Activated CD4-positive, alpha-beta T cell treated with anti-CD3 and anti-CD28 coated beads for 24 hours (primary cell): ENCODE measurements at places on chromosomes 1 and 21.

DNA sequence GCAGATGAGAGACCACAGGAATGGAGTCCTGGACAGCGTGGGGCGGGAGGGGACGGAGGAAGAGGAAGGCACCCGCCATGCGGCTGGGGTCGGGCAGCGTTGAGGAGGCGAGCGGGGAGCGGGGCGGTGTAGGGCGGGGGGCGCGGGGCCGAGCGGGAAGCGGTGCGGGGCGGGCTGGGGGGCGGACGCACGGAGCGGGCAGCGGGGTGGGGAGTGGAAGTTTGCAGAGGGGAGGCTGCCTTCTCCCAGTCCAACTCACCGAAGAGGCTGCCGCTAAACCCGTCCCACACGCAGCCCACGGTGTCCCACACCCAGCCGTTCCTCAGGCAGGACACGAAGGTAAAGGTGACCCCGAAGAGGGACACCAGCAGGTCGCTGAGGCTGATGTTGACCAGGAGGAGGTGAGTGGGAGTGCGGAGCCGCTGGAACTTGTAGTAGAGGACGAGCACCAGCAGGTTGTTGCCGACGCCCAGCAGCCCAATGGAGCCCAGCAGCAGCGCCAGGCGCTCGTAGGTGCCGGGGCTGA, 483 bp downstream of the CHML start:
- DNase-seq, result no peak

GRCh38 chr1:204703268-204703664, 17.7 kb upstream of the LRRN2 start:
- no peak for DNase-seq

GRCh38 chr1:114015075-114015474, 35.8 kb downstream of the OLFML3 start:
- DNase-seq, result no peak

DNA sequence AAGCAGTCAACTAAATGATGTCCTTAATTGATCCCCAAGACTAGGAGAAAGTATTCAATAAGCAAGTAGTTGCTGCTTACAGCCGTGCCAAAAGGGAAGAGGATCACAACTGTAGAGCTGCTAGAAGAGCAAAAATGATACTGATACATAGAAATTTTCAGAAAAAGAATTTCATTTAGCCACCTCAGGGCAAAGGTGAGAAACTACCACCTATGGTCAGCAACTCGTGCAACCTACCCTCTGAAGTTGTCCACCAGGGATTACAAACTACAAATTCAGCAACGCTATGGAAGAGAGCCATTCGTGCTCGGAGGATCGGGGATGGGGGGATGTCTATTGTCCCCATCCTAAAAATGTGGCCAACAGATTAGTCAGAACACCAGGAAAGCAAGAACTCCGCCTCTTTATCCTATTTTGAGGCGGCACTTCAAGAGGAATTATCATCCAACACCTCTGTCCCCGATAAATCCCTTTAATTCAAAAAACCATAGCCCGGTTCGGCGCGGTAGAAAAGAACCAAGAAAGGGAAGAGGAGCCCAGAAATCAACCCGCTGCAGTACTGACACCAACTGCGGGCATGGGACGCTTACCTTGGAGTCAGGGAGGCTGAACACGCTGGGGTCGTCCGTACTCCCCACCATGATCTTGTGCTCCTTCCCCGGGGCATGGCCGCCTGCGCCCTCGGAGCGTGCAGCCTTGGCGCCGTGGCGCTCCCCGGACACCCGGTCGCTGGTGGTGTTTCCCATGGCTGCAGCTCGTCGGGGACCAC, 687 bp downstream of the PRKAB2 start:
- DNase-seq, result no peak

DNA sequence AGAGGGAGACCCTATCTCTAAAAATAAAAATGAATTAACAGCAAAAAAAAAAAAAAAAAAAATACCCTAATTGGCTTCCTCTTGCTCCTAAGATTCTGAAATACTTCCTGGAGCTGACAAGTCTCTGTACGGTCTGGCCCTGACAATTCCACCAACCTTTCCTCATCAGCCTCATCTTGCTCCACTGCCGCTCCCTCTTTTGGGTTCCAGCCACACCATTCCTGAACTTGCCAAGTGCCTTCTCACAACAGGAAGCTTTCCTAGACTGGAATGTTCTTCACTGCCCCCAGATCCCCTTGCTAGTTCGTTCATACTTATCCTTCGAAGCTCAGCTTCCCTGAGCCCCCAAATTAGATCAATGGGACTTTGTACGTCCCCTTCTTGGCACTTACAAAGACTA, 37.0 kb downstream of the AKNAD1 start:
- DNase-seq, result no peak

GRCh38 chr1:84117868-84118267, 26.2 kb upstream of the PRKACB start:
- DNase-seq, result no peak

DNA sequence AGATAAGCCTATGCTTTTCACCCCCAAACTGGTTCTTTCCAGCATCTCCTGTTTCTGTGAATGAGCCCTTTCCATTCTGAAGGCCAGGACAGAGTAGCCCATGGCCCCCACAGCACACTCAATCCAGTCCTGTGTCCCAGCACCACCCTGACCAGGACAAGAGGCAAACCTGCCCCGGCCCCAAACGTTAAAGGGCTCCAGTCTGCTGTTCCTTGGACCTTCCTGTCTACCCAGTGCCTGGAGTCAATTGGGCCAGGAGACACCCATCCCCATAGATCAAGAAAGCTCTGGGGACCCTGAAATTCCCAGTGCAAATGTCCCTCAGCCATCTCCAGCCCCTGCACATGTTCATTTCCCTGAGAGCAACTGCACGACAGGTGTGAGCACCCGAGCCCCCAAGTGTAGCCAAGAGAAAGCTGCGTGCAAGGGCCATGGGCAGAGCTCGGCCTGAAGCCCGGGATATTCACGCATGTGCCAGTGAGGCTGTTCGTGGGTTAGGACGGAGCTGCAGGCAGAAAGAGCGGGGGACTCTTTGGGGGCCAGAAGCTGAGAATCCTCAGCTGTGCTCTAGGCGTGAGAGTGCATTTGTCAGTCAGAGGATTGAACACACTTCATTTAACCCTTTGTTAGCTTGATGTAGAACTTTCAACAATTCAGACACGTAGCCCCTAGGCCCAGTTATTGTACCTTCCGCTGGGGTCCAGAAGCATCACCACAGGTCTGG, 4.2 kb upstream of the RIPK4 start:
- no peak for DNase-seq

DNA sequence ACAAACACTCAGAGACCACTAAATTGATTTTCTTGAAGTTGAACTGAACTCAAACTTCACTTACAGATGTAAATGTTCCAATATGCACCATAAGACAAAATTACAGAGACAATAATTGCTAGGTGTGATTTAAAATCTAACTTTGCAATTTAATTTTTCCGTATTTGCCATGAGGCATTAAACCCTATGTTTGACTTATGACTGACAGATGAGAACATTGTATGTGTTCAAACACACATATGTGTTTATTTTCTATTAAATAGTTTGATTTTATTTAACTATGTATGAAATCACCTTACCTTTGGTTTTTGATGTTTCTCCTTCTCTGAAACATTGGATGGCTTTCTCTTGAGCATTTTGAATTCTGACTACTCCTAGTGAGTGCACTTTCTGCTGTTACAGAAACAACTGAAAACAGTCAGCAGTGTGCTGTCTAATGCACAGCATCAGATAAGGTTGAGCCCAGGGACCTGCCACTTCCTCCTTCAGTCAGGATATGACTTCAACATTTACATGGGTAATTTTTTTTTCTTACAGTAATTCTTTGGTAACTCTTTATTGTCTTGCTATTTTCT, at the start of gene SAMSN1:
Gene SAMSN1 (minus strand): TSS at position 410 of the 575 bp plus-strand sequence. CDS start 54 bp downstream, at position 356.
- DNase-seq, result no peak

DNA sequence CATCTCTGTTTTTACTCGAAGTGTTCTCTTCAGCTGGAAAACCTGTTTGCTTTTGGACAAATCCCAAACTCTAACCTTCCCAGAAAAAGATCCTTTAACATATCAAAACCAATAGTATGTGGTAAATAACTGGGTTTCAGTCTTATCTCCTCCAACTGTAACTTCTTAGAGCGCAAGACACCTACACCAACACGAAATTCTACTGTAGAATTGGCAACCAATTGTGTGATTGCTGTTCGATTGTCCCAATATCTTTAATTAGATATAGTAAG, 5.8 kb upstream of the MPZL1 start:
- no peak for DNase-seq

- no peak for DNase-seq
Measured at GRCh38 chr21:44836666-44837471, 19.0 kb upstream of the SUMO3 start.

DNA sequence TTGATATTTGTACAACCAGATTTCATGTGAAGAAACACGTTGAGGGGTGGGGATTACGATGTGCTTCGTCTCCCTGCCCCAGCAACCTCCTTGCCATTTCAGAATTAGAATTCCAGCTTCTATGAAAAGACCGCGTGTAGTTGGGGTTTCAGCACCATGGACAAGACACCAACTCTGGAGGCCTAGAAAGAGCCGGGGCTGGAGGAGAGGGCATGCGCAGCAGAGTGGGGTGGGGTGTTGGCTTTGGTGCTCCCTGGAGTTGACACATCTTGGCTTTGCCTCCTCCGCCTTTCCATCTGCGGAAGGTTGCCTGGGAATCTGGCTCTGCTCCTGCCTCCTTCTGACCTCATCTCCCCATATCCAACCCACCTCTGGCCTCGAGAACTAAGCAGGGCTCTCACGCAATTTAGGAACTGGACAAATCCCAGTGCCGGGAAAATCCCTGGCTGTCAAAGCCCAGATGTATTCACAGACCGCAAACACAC, 11.8 kb downstream of the HTR6 start:
- no peak for DNase-seq
